ENCODE measurements at places on chromosomes 6 and 20. TPM values are rescaled to one million over a fixed set of nuclear protein-coding genes. Genes with fewer than 3 reads are reported as not detected.

DNA sequence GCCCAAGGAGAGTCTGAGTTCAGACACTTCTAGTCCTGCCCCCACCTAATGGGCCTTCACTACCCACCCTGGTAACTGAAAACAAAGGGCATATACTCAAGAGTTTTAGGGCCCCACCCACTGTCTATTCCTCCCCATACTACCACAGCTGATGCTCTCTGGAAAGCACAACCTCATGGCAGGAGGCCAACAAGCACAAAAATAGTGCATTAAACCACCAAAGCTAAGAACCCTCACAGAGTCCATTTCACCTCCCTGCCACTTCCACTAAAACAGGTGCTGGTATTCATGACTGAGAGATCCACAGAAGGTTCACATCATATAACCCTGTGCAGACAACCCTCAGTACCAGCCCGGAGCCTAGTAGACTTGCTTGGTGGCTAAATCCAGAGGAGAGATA lies 132.1 kb upstream of the ADGRB3 start:
- no peak for DNase-seq

DNA sequence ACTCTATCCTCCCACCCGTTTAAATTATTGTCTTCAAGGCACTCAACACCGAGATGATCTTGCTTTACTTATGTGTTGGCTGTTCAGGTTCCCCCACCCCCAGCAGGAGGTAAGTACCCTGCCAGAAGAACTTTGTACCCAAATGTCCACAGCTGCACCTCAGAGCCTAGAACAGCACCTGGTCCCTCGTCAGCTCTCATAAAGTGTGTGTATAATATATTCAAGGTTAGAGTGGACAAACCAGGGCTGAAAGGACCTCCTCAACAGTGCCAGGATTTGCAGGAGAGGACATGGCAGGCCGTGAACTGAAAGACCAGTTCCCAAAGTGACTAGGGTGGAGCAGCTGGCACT lies 5.9 kb upstream of the CPXM1 start:
- no peak for DNase-seq

- peak; percentile 35 for DNase-seq
These were observed 782 bp downstream of the TRMT11 start for GRCh38 chr6:125987026-125987617.

- DNase-seq, result no peak
These were observed 29.9 kb upstream of the PKHD1 start for GRCh38 chr6:52117352-52117751.

DNA sequence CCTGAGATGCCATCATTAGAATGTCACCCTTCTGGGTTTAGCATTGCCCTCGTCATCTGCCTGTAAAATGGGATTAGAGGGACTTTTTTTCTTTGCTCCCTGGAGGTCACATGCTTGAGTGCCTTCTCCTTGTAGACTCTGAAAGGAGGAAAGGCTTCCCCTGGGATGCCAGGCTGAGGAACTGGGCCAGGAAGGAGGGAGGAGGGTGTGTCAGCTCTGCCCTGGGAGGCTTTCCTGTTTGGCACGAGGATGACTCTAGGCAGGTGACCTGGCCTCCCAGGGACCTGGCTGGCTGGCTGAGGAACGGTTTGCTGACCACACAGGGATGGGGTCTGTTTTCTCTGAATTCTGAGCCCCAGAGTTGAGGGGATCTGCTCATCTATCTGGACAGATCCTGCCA lies 137.9 kb upstream of the RNF24 start:
- no peak for DNase-seq

GRCh38 chr20:54212226-54212625 lies 4.3 kb downstream of the PFDN4 start:
- DNase-seq, result peak; percentile 66

SLC4A11 gene
- 0.28 TPM for total RNA-seq

SNX21 gene
- 11.1 TPM for total RNA-seq

DNAH8 gene
- total RNA-seq, result under 0.01 TPM

HRH3 gene
- not detected for total RNA-seq

METTL24 gene
- total RNA-seq, result not detected

ZSCAN23 gene
- 5.3 TPM for total RNA-seq

BPIFB4 gene
- not detected for total RNA-seq

NOX3 gene
- total RNA-seq, result not detected
